Myometrial cell (primary cell): ENCODE measurements at places on chromosomes 12 and 14. TPM values are rescaled to one million over a fixed set of nuclear protein-coding genes. Genes with fewer than 3 reads are reported as not detected.

EFS gene
- total RNA-seq, result 10.5 and 11.8 TPM in 2 replicates

STXBP6 gene
- 11.8 and 18.6 TPM in 2 replicates for total RNA-seq

MFAP5 gene
- 3.2 TPM in 2 replicates for total RNA-seq

SLIRP gene
- total RNA-seq, result 330 and 408 TPM in 2 replicates

TTC5 gene
- 10.8 and 13.8 TPM in 2 replicates for total RNA-seq

SLC24A4 gene
- total RNA-seq, result not detected in 2 replicates

FRMD6 gene
- total RNA-seq, result 155 and 167 TPM in 2 replicates

SALL2 gene
- 7.2 and 8.7 TPM in 2 replicates for total RNA-seq

MAP3K12 gene
- total RNA-seq, result 32.0 and 32.8 TPM in 2 replicates

SLC5A8 gene
- total RNA-seq, result not detected in 2 replicates

AKAP6 gene
- 4.3 and 5.5 TPM in 2 replicates for total RNA-seq

DLGAP5 gene
- total RNA-seq, result 51.6 and 57.8 TPM in 2 replicates

MYF5 gene
- not detected in 2 replicates for total RNA-seq

KLRC1 gene
- total RNA-seq, result not detected in 2 replicates

DACT1 gene
- total RNA-seq, result 0.29 and 2.1 TPM in 2 replicates

NKX2-1 gene
- not detected in 2 replicates for total RNA-seq

NFATC4 gene
- 27.8 and 35.7 TPM in 2 replicates for total RNA-seq
